PC-9 (cell line): ENCODE measurements at places on chromosomes 5 and 9. TPM values are rescaled to one million over a fixed set of nuclear protein-coding genes. Genes with fewer than 3 reads are reported as not detected.

DNA sequence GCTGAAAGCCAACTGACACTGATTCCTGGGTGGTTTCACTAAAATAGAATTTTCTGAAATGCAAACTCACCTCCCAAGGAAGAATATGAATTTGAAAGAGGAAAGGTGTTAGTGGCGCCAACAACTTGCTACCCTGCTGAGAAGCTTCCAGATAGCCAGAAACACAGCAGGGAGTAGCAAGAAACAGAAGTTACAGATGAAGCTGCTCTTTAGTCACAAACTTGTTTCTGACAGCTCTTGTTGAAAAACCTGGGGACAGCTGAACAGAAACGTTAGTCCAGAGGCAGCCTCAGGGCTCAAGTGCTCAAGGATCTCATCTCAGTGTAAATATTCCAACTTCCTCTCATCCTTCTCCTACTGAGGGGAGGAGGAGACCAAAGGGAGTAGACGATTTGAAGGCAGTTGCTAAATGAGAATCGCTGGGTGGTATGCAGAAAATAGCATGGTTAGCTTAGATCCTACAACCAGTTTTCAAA is 184.1 kb downstream of the PDE4D start:
- H3K4me3 ChIP-seq = no peak overlapping the region
- H3K27me3 ChIP-seq = no peaks in the 10 kb centered on the region
- no peaks in the 10 kb centered on the region for H3K36me3 ChIP-seq
- no peaks in the 10 kb centered on the region for H3K4me1 ChIP-seq

GRCh38 chr9:3467593-3468219 is 58.1 kb downstream of the RFX3 start:
- H3K4me1 ChIP-seq = no peaks in the 10 kb centered on the region
- no peak for DNase-seq
- H3K27me3 ChIP-seq = no peaks in the 10 kb centered on the region
- no peak overlapping the region for H3K27ac ChIP-seq
- no peak overlapping the region for H3K4me3 ChIP-seq

DNA sequence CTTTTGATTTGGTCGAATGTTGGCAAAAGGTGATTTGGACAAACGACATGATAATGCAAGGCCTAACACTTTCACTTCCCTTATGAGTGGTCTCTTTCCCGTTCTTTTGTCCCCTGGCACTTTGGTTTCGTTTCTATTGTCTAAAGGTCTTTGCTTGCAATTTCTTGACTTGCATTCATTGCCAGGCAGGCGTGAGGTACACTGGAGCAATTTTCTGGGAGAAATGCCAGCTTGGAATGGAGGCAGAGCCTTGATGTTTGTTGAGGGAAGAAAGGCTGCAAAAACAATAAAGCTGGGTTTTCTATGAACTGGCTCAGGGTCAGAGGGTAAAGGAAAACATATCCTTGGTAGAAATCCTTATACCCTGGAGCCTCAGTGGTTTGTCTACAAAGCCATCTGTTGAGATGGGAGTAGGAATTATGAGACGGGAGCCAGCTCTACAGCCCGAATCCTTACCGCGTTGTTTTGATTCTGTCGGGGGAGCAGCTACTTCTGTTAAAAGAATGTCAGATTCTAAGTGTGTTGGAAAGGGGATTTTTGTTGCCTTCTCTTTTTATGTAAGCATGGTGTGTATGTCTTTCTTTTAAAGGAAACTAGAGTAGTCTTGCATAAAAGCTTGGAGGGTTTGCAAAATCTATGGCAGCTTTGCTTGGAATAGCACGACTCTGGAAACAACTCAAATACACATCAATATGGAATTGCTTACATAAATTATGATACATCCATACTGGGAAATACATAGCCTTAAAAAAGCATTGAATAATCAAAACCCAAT is 158.9 kb downstream of the RMI1 start:
- DNase-seq = no peak
- no peak overlapping the region for H3K27ac ChIP-seq
- no peaks in the 10 kb centered on the region for H3K27me3 ChIP-seq
- H3K4me3 ChIP-seq = no peak overlapping the region
- H3K4me1 ChIP-seq = no peaks in the 10 kb centered on the region

DNA sequence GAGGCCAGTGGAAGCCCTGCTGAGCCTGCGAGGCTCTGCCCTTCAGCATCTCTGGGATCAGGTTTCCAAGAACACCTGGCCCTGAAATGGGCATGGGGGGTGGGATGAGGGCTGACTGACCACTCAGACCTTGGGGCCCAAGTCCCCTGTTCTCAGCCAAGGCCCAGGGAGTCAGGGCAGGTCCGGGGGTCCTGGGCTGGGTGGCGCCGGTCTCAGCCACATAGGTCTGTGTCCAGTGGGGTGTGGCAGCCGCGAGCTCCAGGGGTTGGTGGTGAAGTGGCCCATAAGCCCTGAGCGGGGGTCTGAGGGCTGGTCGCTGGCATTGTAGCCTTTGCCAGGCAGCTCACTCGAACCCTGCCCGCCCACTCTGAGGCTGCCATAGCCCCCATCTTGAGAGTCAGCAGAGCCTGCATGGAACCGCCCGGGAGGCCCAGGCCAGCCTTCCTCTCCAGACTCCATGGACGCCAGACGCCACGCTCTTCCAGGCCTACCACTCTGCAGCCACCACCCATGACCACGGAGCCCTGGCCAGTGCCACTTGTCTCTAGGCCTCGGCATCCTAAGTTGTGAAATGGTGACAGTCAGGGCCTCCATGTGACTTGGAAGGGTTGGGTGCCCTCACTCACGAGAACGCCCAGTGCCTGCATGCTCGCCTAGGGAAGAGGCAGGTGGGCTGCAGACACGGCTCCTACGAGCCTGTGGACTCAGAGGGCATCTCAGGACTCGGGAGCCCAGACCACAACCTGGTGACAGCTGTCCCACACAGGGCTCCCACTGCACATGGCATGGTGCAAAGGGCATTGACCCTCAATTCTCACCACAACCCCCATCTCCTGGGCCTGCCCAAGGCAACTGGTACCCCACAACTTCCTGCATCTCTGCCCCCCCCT is 6.7 kb upstream of the DBH start:
- H3K27me3 ChIP-seq = peaks cover 93% of the 10 kb centered on the region
- H3K4me3 ChIP-seq = no peak overlapping the region
- H3K4me1 ChIP-seq = no peaks in the 10 kb centered on the region
- DNase-seq = no peak

DNA sequence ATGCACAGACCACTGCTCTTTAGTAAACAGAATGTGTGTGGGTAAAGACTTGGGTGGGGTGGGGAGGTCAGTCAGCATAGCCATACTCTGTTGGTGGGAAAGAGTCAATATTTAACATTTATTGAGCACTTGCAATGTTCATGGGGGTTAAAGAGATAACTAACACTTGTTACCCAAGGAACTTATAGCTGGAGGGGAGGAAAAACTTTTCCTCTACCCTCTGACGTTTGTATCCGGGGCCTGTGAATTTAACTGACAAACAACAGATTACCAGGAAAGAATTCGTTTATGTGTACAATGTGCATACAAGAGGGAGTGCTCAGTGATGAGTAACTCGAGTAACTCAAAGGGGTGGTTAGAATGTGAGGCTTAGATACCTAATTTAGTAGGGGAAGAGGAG is 6.8 kb upstream of the CLINT1 start:
- no peak overlapping the region for H3K27ac ChIP-seq
- H3K36me3 ChIP-seq = no peaks in the 10 kb centered on the region
- H3K4me1 ChIP-seq = no peaks in the 10 kb centered on the region
- DNase-seq = peak; percentile 71

DNA sequence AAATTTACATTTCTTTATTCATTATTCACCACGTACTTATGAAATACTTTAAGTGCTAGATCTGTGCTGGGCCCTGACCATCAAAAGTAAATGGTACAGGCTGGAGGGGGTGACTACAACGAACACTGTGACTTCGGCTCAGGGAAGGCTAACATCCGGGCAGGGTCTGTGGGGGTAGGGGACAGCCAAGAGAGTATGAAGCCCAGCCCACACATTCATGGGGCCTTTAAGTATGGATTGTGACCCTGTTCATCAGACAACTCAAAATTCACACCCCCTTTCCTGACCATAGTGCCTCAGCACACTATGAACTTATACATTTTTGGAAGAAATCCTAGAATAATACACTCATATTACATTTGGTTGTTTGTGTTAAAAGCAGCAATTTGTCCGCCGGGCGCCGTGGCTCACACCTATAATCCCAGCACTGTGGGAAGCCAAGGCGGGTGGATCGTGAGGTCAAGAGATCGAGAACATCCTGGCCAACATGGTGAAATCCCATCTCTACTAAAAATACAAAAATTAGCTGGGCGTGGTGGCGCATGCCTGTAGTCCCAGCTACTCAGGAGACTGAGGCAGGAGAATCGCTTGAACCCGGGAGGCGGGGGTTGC is 33.3 kb downstream of the MORN5 start:
- no peak overlapping the region for H3K27ac ChIP-seq
- H3K36me3 ChIP-seq = no peaks in the 10 kb centered on the region
- DNase-seq = no peak
- H3K4me1 ChIP-seq = no peaks in the 10 kb centered on the region

DNA sequence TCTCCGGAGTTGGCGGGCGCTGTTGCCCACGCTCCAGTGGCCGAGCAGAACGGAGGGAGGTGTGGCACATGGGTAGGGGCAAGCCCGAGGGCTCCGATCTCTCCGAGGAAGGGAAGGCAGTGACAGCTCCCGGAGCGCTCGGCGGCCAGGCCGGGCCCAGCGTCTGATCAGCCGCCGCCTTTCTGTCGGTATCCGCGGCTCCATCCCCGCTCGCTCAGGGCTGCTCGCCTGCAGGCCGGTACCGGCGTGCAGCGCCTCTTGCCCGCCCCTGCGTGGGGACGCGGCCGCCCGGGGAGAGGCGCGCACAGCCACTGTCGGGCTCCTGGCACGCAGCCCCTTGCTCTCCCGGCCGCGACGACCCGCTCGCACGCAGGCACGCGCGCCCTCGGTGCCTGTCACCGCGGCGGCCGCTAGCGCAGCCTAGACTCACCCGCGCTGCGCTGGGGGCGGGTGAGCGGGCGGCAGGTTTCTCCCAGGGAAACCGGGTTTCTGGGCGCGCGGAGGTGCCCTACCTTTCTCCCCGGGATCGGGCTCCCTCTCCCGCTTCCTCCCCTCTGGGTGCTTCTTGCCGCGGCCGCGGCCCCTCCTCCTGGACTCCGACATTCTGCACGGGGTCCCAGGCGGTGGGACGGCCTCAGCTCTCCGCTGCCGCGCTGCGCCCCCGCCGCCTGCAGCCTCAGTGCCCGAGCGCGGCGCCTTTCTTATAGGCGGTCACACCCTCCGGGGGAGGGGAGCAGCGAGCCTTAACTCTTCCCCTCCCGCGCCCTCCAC is 108.4 kb downstream of the PSD2 start:
- no peaks in the 10 kb centered on the region for H3K36me3 ChIP-seq
- H3K27me3 ChIP-seq = peaks cover 31% of the 10 kb centered on the region; the same call in 1 of the 2 replicates
- H3K4me3 ChIP-seq = peak overlapping the region; percentile 5; the same call in 1 of the 2 replicates
- peaks cover 5% of the 10 kb centered on the region; the same call in 1 of the 2 replicates for H3K4me1 ChIP-seq
- DNase-seq = no peak
- H3K27ac ChIP-seq = no peak overlapping the region

DNA sequence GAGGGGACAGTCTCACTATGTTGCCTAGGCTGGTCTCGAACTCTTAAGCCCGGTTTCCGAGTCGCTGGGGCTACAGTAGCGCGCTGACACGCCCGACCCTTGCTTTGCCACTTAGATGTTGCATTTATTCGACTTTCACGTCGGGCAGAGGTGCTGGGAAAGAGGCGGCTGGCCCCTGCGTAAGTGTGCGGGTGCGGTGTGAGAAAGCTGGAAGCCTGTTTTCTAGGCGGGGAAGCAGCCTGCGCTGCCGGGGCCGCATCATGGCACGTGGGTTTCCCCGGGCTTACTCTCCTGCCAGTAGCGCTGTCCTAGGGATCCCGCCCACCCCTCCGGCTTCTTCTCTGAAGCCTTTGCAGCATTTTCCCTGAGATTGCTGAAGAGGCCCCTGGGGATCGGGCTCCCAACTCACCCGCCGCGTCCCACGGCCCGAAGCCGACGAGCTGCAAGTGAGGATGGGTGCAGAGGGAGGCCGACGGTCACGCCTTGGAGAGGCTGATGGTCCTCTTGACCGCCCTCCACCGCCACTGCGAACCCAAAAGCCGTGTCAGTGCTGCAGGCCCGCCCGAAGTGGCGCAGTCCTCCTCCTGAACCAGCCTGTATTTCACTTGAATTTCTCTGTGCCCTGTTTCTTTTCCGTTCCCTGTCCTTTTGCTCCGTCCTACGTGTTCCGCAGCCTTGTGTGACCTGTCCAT is 5.8 kb upstream of the TRIM41 start:
- no peaks in the 10 kb centered on the region for H3K27me3 ChIP-seq
- no peaks in the 10 kb centered on the region for H3K36me3 ChIP-seq
- peak overlapping the region; percentile 25 for H3K27ac ChIP-seq
- peaks cover 7% of the 10 kb centered on the region; the same call in 1 of the 2 replicates for H3K4me1 ChIP-seq

- no peaks in the 10 kb centered on the region for H3K4me1 ChIP-seq
- H3K27me3 ChIP-seq = peaks cover 31% of the 10 kb centered on the region
- no peak overlapping the region for H3K27ac ChIP-seq
- H3K4me3 ChIP-seq = no peak overlapping the region
Measured at GRCh38 chr5:158998793-158999325, 100.9 kb downstream of the EBF1 start.

DNA sequence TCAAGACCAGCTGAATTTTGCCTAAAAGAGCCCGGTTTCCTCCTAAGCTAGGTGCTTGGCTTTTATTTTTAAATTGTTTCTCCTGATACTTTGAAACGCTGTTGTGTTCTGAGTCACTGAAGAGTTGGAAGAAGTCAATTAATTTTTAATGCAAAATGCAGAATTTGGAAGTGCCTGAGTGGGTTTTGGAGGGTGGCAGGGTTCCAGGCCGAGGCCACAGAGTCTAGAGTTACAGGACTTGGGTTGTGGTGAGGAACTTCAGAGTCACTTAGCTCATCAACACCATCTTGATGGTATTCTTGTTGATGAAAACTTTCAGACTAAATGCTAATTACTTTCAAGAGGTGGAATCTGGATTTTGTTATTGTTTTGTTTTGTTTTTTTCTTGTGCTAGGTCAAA is 130.6 kb downstream of the PDZD2 start:
- H3K27ac ChIP-seq = no peak overlapping the region
- peaks cover 85% of the 10 kb centered on the region for H3K27me3 ChIP-seq
- no peak overlapping the region for H3K4me3 ChIP-seq
- H3K4me1 ChIP-seq = no peaks in the 10 kb centered on the region
- no peaks in the 10 kb centered on the region for H3K36me3 ChIP-seq
- DNase-seq = no peak

DNA sequence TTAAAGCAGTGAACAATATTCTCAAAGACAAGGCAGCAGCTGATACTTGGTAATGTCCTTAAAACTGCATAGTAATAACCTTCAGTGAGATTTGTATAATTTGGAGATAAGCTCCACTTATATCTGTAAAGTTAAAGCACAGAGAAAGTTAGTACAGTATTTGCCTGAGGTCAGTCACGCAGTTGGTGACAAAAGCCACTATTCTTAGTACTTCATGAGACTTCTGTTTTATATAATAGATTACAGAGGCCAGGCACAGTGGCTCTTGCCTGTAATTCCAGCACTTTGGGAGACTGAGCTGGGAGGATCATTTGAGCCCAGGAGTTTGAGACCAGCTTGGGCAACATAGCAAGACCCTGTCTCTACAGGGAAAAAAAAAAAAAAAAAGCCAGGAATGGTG is 266.4 kb upstream of the DMRT1 start:
- no peak for DNase-seq
- H3K4me3 ChIP-seq = no peak overlapping the region
- H3K4me1 ChIP-seq = no peaks in the 10 kb centered on the region
- no peak overlapping the region for H3K27ac ChIP-seq
- no peaks in the 10 kb centered on the region for H3K27me3 ChIP-seq

Gene NR5A1
- total RNA-seq = 0.13 and 0.15 TPM in 2 replicates

Gene DMGDH
- total RNA-seq = 8.1 and 8.4 TPM in 2 replicates

Gene SLC34A1
- 0.28 TPM in 1 of 2 replicates, not detected in the other for total RNA-seq

Gene ENHO
- not detected in 2 replicates for total RNA-seq

Gene TOR2A
- total RNA-seq = 16.4 and 19.7 TPM in 2 replicates

Gene FIBCD1
- total RNA-seq = 2.7 and 4.1 TPM in 2 replicates

Gene FOXD4L4
- 0.24 and 0.53 TPM in 2 replicates for total RNA-seq

Gene BARHL1
- total RNA-seq = not detected in 2 replicates
